ENCODE measurements at places on chromosomes 3 and 15. TPM values are rescaled to one million over a fixed set of nuclear protein-coding genes. Genes with fewer than 3 reads are reported as not detected.

PKM gene
- total RNA-seq: 1,123 TPM

ZNF385D gene
- total RNA-seq: not detected

LTK gene
- under 0.01 TPM for total RNA-seq

MUC20 gene
- total RNA-seq: 1.1 TPM

ACTC1 gene
- 0.11 TPM for total RNA-seq

PTH1R gene
- 12.6 TPM for total RNA-seq

ADAMTS17 gene
- not detected for total RNA-seq

SLC51B gene
- total RNA-seq: not detected

FSD2 gene
- total RNA-seq: not detected

DAZL gene
- total RNA-seq: under 0.01 TPM

TGM4 gene
- 16.5 TPM for total RNA-seq

SCAMP2 gene
- total RNA-seq: 29.8 TPM

CCR2 gene
- not detected for total RNA-seq

CYP1A2 gene
- total RNA-seq: not detected

RBPMS2 gene
- total RNA-seq: not detected

Data from placental epithelial cell (primary cell).